ENCODE measurements at places on chromosomes 4 and X.

DNA sequence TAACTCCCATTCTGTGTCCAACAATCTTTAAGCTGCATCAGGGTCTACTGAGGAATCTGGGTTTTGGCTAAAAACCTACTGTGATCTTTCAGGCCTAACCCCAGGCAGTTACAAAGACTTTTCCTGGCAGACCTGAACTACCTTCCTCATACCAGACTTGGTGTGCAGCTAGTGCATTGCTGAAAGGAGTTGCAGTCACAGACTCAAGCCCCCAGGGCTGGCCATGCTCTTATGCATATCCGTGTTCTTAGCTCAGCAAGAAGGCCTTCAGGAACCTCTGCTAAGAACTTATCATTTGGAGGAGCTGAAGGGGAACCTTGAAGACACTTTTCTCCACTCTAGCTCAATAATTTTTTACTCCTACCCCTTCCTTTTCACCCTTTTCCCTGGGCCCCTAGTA lies 147.5 kb downstream of the INPP4B start:
- no peak for DNase-seq

GRCh38 chr4:151143162-151143561 lies 43.7 kb downstream of the RPS3A start:
- no peak for DNase-seq

DNA sequence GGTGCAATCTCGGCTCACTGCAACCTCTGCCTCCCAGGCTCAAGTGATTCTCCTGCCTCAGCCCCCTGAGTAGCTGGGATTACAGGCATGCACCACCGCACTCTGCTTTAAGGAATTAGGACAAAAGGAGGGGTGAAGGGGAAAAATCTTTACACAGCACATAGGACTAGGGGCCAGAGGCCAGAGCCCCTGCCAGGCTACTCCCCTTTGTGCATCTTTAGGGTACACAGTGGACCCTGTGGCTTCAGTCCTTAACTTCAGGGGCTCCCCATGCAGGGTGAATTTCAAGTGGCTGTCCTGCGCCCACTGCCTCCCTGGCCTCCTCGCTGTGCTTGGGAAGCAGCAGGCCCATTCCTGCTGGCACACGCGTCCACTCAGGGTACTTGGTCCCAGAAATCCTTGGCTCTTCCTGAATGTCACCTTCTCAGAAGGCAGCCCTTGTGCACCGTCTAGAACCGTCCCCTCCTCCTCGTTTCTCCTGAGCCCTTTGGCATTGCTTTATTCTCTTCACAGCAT lies 138.9 kb upstream of the PSAPL1 start:
- no peak for DNase-seq

DNA sequence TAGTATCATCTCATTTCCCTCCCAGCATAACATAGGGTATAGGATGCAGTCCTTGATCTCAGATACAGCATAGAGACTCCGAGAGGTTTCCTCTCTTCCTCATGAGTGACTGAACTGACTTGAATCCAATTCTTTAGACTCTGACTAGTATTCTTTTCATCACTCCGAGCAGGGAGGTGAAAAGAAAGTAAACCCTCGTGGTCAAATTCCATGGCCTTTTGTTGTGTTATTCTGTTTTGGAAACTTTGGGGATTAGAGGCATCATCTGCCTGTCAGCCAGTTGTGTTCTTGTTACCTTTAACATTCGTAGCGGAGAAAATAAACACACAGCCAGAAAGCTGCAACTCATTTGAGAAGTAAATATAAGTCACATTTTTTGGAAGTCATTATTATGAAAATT lies 206.6 kb downstream of the ARHGAP10 start:
- DNase-seq = no peak

- no peak for DNase-seq
Measured at GRCh38 chr4:138406876-138407275, 164.7 kb upstream of the SLC7A11 start.

DNA sequence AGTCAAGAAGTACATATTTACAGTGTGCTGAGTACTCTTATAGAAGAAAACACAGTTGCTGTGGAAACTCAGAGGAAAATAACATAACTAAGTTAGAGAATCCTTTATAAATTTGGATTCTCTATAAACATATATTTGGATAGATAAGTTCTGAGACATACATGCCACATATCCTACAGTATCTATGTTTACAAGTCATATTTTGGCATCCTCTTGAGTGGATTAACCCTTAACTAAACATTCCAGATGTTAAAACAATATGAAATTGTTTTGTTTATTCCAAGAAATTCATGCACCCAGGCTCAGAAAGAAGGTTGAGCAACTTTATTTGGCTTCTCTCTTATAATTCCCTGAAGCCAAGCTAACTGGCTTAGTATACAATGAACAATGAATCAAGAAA lies 267.2 kb downstream of the TEX13A start:
- DNase-seq = no peak

DNA sequence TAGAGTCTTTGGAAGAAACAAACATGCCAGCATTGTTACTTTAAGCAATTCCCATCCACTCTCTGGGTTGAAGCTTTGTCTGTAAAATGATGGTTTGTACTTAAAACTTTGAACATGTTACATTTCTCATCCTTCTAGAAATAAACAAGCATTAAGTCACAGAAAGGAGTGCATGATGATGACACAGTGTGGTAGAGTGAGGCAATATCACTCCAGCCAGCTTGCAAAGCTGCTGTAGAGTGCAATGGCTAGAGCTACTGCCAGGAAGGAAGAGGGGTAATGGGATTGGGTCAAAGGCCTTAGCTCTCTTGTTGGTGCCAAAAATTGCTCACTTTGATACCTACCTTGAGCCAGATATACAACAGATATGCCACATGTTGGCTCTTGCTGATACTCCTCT lies 12.3 kb upstream of the ENOX2 start:
- DNase-seq = no peak

All from ecto neural progenitor cell (in vitro differentiated cells).